ENCODE measurements at places on chromosomes 1 and 21.

GRCh38 chr1:10170239-10170574 is 40.2 kb upstream of the KIF1B start:
- DNase-seq: no peak

DNA sequence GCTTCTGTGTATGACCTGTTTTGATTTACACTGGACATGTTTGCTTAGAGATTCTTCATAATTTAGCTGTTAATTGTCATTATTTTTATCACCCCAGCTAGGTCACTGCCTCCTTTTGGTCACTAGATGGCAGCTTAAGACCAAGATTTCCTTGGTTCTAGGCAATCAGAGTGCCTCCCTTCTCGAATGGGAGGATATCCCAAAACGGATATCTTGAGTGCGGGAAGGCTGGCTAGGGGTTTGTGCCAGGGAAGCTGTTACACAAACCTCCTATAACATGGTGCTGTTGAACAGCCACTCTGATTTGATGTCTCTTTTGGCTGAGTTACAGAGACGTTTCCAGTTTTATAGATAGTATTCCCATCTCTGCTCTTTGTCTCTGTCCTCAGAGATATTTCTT is 283.5 kb downstream of the S1PR1 start:
- peak; percentile 78 for DNase-seq

DNA sequence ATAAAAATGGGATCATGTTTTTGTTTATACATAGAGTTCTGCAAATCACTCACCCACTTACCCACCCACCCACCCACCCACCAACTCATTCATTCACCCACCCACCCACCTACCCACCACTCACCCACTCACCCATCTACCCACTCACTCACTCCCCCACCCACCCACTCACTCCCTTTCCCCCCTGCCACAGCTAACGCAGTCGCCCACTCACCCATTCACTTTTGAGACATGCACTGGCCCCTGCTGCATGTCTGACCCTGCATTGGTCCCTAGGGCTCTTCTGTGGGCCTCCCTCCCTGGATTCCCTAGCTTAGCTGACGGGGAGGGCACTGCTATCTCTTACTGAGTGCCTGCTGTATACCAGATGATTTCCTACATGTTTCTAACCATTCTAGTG is 100.4 kb upstream of the CSF3R start:
- DNase-seq: no peak

DNA sequence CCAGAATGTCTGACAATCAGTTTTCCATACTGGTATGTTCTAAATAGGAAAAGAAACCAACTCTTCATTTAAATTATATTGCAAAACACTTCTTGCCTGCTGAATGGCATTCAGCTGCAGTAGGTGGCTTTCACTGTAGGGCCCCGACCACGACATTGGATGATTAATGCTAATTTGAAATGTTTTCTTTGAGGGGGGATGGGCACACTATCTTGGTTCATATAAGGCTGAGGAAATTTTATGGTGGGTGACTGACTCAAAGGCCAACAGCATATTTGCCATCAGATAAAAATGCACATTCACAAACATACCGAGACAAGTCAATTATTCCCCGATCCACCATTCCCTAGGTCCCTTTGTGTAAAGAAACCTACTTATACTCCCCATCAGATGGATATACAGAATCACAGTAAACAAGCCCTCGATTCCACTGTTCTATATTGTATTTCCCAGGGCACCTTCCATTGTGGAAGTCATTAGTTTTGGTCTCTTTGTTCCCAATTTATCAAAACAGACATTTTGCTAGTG is 464.2 kb upstream of the DAB1 start:
- no peak for DNase-seq

DNA sequence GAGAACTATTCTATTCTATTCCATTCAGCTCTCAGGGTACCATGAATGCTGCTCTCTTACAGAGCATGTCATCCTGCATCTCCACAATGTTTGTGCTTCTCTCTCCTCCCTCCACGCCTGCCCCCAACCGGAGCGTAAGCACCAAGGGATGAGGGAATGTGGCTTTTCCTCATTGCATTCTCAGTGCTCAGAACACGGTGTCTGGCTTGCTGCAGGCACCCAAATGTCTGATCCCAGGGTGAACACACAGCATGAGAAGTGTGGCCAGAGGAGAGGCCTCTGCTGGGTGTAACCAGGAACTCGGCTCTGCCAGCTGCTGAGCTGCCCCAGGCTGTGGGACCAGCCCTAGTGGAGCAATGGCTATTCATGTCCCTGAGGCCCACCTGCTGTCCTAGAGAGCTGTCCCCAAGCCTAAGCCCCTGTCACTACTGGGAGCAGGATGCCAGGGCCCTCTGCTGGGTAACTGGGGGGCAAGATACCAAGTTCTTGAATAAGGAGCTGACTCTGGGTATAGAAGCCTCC is 38.3 kb downstream of the OLFML2B start:
- DNase-seq: no peak

GRCh38 chr1:202416641-202417040 is 68.1 kb downstream of the PPP1R12B start:
- no peak for DNase-seq

DNA sequence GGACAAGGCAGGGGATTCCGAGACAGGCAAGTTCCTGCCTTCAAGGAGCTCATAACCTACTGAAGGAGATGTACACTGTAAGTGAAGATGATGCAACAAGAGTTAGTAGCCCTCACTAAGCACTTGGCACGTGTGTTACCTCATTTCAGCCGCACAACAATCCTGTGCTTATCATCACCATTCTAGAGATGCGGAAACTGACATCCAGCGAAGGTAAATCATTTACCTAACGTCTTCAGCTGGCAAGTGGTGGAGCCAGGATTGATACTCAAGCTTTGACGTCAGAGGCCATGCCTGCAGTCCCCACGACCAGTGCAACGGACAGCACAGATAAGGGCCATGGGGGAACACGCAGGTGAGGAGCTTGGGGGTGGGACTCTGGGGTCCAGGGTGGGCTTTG is 2.9 kb upstream of the UBXN10 start:
- DNase-seq: no peak

GRCh38 chr21:45552696-45553391 is 10.6 kb upstream of the SLC19A1 start:
- DNase-seq: no peak

- DNase-seq: no peak
These were observed 24.0 kb downstream of the L1TD1 start for GRCh38 chr1:62218604-62219003.
